ENCODE measurements at places on chromosomes 2 and 18.
A peak's percentile ranks its signal among the peaks of the same experiment; 100 is the strongest.

GRCh38 chr2:16040271-16041010 is 100.1 kb downstream of the MYCN start:
- no peaks in the 10 kb centered on the region for H3K4me1 ChIP-seq
- DNase-seq: no peak
- no peak overlapping the region for H3K4me3 ChIP-seq
- no peak overlapping the region for H3K27ac ChIP-seq
- H3K36me3 ChIP-seq: no peaks in the 10 kb centered on the region

- peak overlapping the region; percentile 80 for H3K27ac ChIP-seq
- no peaks in the 10 kb centered on the region for H3K27me3 ChIP-seq
- no peaks in the 10 kb centered on the region for H3K36me3 ChIP-seq
- peak overlapping the region; percentile 12 for H3K4me3 ChIP-seq
- no peak for DNase-seq
These were observed 46.6 kb upstream of the SERTAD2 start for GRCh38 chr2:64700133-64700809.

DNA sequence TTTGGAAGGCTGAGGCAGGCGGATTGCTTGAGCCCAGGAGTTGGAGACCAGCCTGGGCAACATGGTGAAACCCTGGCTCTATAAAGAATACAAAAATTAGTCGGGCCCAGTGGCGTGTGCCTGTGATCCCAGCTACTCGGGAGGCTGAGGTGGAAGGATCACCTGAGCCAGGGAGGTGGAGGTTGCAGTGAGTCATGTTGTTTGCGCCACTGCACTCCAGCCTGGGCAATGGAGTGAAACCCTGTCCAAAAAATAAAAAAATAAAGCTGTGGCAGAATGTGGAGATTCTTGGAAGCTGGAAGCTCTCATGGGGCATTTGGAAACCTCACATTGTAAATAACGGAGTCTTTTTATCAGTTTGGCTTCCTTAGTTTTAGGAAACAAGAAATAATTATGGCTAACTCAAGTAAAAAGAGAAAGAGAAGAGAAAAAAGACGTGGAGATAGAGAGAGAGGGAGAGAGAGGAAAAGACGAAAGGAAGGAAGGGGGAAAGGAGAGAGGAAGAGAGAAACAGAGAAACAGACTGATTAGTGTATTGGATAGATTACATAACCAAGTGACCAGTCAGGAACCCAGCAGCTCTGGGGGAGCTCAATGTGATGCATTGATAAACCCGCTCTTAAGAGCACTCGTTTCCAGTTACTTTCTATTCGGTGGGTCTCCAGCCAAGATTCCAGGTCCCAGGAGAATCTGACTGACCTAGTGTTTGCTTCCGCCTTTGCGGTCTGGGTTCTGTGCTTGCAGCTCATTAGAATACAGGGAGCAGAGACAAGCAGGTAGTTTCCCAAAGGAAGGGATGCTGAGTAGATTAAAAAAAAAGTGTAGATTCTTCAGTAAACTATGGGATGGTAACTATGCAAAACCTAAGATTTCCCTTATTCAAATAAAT is 1.1 kb upstream of the SPAST start:
- H3K27me3 ChIP-seq: no peaks in the 10 kb centered on the region
- H3K4me3 ChIP-seq: peak overlapping the region; percentile 97
- peaks cover 4% of the 10 kb centered on the region for H3K36me3 ChIP-seq
- H3K27ac ChIP-seq: no peak overlapping the region
- peak; percentile 15 for DNase-seq
- H3K4me1 ChIP-seq: peaks cover 21% of the 10 kb centered on the region

DNA sequence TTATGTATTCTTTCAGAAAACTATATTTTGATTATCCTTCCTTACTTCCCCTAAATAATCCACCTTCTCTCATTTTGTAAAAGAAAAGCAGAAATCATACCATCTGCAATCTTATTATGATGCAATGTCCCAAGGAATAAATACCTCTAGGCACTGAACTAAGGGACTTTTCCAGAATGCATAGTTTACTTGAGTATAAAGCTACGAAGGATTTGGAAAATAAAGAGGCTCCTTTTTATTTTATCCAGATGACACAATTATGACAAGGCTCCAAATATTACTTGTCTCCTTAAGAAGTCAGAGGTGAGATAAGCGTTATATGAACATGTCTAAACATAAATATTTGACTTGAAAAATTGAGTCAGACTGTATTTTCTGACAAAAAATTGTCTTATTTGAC is 72.1 kb downstream of the COL3A1 start:
- no peaks in the 10 kb centered on the region for H3K36me3 ChIP-seq
- H3K27ac ChIP-seq: no peak overlapping the region
- H3K4me1 ChIP-seq: no peaks in the 10 kb centered on the region
- H3K4me3 ChIP-seq: no peak overlapping the region
- no peaks in the 10 kb centered on the region for H3K27me3 ChIP-seq

GRCh38 chr2:39529836-39530235 is 92.8 kb upstream of the MAP4K3 start:
- H3K4me3 ChIP-seq: no peak overlapping the region
- no peak for DNase-seq
- no peaks in the 10 kb centered on the region for H3K36me3 ChIP-seq

- peaks cover 3% of the 10 kb centered on the region for H3K27me3 ChIP-seq
- DNase-seq: no peak
- H3K27ac ChIP-seq: no peak overlapping the region
- no peaks in the 10 kb centered on the region for H3K4me1 ChIP-seq
- H3K36me3 ChIP-seq: no peaks in the 10 kb centered on the region
These were observed 416.6 kb upstream of the MEX3C start for GRCh38 chr18:51614033-51614432.

- H3K27ac ChIP-seq: no peak overlapping the region
- H3K27me3 ChIP-seq: no peaks in the 10 kb centered on the region
- no peaks in the 10 kb centered on the region for H3K4me1 ChIP-seq
- no peaks in the 10 kb centered on the region for H3K36me3 ChIP-seq
- DNase-seq: no peak
These were observed 251.3 kb downstream of the DYSF start for GRCh38 chr2:71704688-71705087.

All from activated CD4-positive, alpha-beta memory T cell treated with anti-CD3 and anti-CD28 coated beads for 36 hours (primary cell).